ENCODE measurements at places on chromosomes 2 and 18. TPM values are rescaled to one million over a fixed set of nuclear protein-coding genes. Genes with fewer than 3 reads are reported as not detected.
A peak's percentile ranks its signal among the peaks of the same experiment; 100 is the strongest.

GRCh38 chr2:17543848-17544247 is 3.4 kb downstream of the VSNL1 start:
- no peak for DNase-seq

DNA sequence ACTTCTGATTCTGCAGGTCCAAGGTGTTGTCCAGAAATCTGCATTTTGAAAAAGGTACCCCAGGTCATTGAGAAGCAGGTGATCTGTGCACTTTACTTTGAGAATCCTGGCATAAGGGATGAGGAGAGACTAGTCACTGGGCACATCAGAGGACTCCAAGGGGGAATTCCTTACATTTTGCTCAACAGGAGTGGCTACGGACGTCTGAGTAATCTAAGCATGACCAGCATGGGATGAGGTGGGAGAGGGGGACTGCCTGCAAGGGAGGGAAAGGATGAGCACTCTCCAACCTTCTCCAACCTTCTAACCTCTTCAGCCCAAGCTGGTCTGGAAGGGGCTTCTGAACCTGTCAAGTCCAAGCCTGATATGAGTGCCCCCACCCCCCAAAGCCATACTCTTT is 55.5 kb downstream of the MARCHF4 start:
- no peak for DNase-seq

DNA sequence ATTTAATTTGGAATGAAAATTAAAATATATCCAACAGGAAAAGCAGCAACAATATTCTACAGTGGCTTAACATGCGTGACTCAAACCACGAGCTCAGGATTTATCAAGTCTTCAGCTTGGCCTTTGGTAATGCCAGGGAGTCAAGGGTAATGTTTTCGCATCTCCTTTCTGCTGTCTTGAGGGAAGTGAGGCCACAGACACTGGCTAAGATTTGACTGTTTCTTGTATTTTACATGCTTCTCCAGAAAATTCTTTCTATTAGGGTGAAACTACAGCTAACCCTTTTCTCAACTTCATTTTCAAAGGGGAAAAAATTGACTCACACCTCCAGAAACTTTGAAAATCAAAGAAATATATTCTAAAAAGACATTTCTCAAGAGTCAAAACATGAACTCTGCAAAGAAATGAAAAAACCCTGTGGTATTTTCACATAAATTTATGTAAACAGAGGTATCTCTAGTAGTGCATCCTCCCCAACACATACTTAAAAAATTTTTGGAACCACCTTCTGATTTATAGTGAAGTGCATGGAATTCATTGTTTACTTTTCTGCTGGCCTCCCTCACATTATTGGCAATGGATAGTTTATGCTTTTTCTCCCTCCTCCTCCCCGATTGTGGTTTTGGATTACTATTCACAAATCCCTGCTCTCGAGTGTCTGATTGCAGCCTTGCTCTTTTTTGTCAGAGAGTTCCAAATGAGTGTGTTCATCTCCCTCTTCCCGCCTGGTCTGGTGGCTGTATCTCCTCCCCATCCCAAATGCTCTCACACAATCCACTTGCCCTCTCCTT is 48.7 kb downstream of the DPP4 start:
- DNase-seq, result no peak

GRCh38 chr2:197809064-197809463 is 4.7 kb downstream of the PLCL1 start:
- no peak for DNase-seq

GRCh38 chr2:61433606-61434005 is 37.3 kb downstream of the USP34 start:
- no peak for DNase-seq

DNA sequence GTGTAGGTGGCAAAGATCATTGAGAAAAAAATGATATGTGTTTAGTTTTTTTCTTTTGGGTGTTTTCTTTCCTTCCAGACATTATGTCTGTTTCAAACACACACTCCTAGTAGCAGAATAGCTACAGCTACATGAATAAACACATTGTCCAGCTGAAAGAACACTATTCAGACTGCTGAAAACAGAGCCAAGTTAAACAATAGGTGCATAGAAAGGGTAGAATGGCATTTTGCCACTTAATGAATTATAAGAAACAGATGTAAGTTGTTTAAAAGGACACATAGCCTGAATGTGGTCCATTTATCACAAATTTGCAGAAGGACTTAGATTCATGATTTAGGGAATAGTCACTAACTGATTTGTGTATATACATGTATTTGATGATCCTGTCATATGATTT is 20.1 kb downstream of the CTLA4 start:
- no peak for DNase-seq

DNA sequence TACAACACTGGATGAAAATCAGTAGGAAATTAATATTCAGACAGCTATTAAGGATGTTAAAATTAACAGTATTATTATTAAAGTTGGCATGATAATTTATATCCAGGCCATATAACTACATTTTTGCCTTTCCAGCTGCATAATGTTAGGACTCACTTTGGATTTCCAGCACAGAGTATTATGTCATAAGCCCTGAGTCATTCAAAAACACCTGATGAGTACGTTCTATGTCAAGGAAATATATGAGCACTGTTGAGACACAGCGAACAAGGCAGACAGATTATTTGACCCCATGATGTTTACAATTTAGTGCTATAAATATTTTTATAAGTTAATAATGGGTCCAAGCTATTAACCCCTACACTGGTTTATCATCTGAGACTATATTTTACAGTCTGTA is 59.8 kb upstream of the RIT2 start:
- no peak for DNase-seq

DNA sequence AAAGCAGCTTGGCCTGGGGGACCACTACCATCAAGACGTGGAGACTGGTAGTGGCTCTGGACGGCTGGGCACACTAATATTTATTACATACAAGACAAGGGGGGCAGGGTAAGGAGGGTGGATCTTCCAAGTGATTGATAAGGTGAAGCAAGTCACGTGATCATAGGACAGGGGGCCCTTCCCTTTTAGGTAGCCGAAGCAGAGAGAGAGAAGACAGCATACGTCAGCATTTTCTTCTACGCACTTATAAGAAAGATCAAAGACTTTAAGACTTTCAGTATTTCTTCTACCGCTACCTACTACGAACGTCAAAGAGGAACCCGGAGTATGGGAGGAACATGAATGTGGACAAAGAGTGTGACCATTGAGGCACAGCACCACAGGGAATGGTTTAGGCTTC is 307.9 kb downstream of the RPIA start:
- DNase-seq, result no peak

- DNase-seq, result no peak
Observed at GRCh38 chr2:195458936-195459335, 198.1 kb upstream of the SLC39A10 start.

DNA sequence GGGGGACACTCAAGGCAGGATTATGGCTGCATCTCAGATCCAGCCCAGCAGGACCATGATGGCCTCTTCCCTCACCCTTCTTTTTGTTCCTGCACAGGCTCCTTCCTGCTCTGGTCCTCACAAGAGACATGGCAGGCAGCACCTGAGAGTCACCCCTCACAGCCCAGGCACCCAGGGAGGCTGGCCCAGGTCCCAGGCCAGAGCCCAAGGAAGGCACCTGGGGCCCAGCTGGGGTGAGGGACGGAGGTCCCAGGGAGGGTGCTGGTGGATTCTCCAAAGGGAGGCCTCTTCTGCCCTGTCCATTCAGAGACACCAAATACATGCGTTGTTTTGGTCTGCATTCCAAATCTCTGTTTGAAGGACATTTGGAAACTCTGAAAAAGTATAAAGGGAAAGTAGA is 285.4 kb upstream of the HS6ST1 start:
- no peak for DNase-seq

The SEMA4F gene
- polyA plus RNA-seq, result 6.7 TPM

GRCh38 chr2:135945526-135945925 is 39.9 kb downstream of the DARS1 start:
- no peak for DNase-seq

- DNase-seq, result no peak
Observed at GRCh38 chr2:145344076-145344724, 824.3 kb upstream of the ZEB2 start.

DNA sequence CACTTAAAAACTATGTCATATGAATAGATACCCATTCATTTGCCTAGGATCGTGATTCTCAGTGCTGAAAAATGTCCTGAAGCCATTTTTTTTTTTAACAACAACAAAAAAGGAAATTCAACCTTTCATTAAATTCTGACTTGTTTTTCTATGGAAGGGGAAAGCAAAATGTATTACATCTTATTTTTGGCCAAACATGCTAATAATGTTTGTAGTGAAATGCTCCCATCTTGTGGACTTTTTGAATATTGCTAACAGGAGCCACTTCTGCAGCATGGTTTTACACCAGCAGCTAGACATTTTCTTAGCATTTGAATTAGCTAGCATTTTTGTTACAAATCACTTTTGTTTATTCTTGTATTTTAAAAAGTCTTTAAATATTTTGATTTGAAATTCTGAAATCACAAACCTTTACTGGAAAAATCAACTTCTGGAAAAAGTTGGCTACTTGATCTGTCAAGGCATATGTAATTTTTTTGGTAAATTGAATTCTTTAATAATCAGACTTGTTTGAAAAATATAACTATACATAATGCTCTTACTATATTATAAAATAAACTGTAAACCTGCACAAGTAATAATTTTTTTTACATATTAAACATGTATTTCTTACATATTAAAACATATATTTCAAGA is 75.8 kb downstream of the KIDINS220 start:
- DNase-seq, result no peak

DNA sequence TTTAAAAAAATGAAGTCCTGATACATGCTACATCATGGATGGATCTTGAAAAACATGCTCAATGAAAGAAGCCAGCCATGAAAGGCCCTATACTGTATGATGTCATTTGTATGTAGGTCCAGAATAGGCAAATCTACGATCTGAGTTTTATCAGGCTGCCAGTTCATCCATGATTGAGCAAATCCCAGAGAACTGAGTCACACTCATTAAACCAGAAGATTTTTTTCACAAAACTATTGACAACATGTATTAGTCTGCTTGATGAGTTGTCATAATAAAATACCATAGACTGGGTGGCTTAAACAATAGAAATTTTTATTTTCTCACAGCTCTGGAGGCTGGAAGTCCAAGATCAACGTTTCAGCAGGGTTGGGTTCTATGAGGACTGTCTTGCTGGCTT is 130.7 kb downstream of the MREG start:
- no peak for DNase-seq

GRCh38 chr18:59142274-59142673 is 2.6 kb downstream of the SEC11C start:
- DNase-seq, result no peak

DNA sequence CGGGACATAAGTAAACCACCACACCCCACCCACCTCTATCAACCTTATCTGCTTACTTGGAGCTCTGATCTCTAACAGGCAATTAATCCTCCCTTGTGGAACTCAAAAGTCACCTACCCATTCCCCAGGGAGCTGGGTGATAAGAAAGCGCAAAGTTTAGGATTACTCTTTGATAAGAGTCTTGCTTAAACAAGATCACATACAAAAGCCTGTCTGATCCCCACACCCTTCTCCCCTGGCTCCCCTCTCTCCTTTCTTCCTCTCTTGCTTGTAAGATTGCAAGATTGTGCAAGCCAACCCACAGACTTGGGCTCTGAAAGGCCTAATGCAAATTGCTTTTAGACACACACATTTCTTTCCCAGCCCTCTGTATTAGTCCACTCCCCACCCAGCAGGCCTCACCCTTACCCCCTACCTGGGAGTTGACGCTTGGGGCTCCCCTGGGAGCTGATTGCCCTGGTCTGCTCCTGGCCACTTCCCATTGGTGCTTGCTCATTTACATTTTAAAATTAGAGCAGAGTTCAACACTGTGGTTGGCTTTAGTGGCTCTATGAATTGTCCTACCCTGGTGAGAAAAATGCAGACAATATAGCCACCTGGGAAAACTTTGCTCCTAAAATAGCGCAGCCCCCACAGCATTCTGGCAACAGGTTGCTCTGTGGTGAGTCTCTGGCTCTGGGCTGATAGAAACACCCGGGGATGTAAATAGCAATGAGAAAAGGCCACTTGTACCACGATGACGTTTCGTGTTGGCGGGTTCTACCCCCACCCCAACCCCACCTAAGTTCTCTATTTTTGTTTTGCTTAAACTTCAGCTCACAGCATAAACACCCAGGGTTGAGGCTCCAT is 92.8 kb upstream of the MSH2 start:
- DNase-seq, result peak; percentile 11

The HOXD8 gene
- polyA plus RNA-seq, result 1.5 TPM

DNA sequence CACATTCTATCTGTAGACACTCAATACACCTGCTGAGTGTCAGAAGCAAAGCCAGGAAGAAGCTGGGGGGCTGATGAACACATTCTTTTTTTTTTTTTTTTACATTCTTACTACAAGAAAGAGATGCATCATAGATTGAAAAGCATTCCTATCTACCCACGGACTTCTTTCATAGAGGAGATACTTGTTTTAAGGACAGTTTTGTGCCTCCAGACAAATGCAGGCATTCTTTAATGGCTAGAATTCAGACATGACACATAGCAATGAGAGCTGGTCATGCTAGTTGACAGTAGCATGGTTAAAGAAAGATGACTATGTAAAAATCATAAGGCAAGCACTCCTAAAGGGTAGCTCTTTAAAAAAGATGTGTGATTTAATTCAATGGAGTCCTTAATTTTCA is 110.2 kb downstream of the EPHA4 start:
- no peak for DNase-seq

DNA sequence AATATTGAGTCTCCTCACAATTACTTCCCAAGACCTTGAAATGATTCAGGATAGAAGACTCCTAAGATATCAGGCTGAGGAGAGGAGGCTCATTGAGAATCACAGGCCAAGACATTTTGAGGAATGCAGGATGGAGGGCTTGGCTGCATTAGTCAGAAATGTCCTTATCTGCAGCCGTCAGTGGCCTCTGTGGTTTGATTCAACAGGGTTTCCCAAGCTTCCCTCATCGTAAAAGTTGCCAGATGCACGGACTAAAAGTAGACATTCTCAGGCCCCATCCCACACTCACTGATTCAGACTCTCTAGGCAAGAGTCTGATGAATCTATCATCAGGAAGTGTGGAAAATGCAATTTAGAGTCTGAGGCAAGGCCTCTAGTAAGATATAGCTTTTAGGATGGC is 34.0 kb upstream of the TMEM178A start:
- no peak for DNase-seq

DNA sequence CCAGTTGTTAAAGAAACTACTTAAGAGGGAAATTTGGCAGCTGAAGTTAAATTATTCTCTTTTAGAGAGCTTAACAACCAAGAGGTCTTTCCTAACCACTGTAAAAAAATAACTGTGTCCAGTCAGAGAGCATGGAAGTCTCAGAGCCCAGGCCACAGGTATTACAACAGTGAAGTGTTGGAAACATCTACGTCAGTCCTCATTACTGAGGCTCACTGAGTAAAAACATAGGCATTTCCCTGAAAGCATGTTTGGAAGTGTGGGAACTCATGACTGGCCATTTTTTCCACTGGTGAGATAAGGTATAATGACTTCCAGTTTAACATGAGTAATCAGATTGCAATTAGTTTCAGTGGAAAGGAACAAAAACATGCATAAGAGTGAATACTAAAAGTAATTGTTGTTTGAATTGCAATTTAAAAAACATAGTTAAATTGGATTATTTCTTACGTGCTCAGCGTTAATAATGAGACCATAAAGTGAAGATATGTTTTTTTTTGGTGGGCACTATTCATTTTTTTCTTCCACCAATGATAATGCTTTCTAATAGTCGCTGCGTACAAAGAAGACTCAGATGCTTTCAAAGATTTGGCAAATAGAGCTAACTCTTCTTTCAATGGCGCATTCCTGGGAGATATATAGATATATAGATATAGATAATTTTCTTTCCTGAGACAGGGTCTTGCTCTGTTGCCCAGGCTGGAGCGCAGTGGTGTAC is 60.8 kb downstream of the EFEMP1 start:
- DNase-seq, result peak; percentile 50

GRCh38 chr18:59916746-59917145 is 16.9 kb downstream of the PMAIP1 start:
- no peak for DNase-seq

- DNase-seq, result no peak
Observed at GRCh38 chr18:9016633-9017166, 85.8 kb upstream of the NDUFV2 start.
